MCF 10A (cell line): ENCODE measurements at places on chromosomes 12 and 14. TPM values are rescaled to one million over a fixed set of nuclear protein-coding genes. Genes with fewer than 3 reads are reported as not detected.

TEX22 gene
- total RNA-seq, result 4.1 and 6.2 TPM in 2 replicates

DNA sequence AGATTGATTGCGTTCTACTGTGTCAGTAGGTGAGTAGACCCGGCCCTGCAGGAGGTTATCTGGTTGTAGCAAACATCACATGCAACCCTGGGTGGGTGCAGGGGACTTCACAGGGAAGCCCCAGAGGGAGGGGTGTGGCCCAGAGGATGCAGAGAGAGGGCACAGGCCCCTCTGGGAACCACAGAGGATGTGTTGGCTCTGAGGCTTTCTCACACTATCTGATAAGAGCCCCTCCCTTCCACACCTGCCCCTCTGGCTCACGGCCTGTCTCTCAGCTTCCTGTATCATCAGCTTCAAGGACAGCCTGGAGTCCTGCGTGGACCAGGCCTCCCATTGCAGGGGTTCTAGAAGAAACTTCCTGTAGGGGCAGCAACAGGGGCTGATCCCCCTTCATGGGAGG is 101.9 kb downstream of the RIN3 start:
- H3K4me1 ChIP-seq, result peaks cover 11% of the 10 kb centered on the region
- H3K27me3 ChIP-seq, result no peaks in the 10 kb centered on the region
- H3K27ac ChIP-seq, result no peak overlapping the region
- no peak overlapping the region for H3K4me3 ChIP-seq

DNA sequence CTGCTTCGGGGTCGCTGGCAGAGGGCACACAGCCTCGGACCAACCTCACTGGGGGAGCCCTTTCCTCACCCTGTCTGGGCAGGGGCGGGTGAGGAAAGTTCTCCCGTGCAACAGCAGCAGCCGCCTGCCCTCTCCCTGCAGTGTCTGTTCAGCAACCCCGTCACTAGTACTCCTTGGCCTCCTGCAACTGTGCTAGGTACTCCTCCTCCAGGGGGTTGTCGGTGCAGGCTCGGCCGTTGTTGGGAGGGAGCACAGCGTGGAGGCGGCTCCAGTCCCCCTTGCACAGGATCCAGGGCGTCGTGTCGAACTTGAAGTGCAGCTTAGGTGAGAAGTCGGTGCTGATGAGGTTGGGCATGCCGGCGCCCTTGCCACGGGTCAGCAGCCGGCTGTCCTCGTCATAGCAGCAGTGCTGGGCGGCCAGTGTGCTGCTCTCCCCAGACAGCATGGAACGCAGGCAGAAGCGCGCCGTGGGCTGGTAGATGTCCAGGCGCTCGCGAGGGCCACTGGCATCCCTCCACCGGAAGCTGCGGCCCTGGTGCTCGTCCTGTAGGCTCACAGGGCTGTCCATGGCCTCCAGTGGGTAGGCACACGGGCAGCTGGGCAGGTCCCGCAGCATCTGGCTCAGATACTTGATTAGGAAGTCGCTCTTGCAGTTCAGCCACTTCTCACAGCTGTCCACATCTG is 17.7 kb downstream of the AHSA1 start:
- no peak overlapping the region for H3K4me3 ChIP-seq
- H3K27ac ChIP-seq, result no peak overlapping the region
- no peak for DNase-seq
- peaks cover 5% of the 10 kb centered on the region for H3K36me3 ChIP-seq

GRCh38 chr14:97719931-97720330 is 922.7 kb downstream of the VRK1 start:
- no peaks in the 10 kb centered on the region for H3K27me3 ChIP-seq
- DNase-seq, result no peak
- H3K36me3 ChIP-seq, result no peaks in the 10 kb centered on the region
- no peak overlapping the region for H3K4me3 ChIP-seq
- H3K27ac ChIP-seq, result no peak overlapping the region

KRT6C gene
- 0.19 and 0.44 TPM in 2 replicates for total RNA-seq

DNA sequence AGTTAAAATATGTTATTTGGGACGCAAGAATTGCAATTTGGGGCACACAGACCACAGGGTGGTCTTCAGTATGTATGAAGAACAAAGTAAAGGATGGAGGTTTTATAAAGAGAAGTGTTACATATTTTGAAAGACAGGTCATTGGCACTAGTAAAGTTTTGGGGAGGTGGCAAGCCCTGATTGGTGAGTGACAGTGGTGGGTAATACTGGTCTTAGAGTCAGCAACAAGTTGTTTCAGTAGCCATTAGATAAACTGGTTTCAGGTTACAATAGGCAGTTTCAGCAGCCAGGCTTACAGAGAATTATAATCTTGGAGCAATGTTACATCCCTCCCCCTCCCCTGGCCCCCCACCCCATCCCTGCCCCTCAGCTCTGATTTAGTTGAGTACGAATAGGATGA is 17.5 kb downstream of the MARK3 start:
- peaks cover 33% of the 10 kb centered on the region for H3K36me3 ChIP-seq
- peak; percentile 47 for DNase-seq
- no peaks in the 10 kb centered on the region for H3K27me3 ChIP-seq
- peaks cover 44% of the 10 kb centered on the region for H3K4me1 ChIP-seq

- H3K4me3 ChIP-seq, result peak overlapping the region; percentile 60
- no peaks in the 10 kb centered on the region for H3K27me3 ChIP-seq
- peaks cover 7% of the 10 kb centered on the region for H3K36me3 ChIP-seq
- DNase-seq, result peak; percentile 91
- H3K4me1 ChIP-seq, result peaks cover 30% of the 10 kb centered on the region
- peak overlapping the region; percentile 96 for H3K27ac ChIP-seq
These were observed 3.0 kb upstream of the CORO1C start for GRCh38 chr12:108734200-108734906.

GRCh38 chr14:55279384-55279783 is 8.2 kb downstream of the FBXO34 start:
- H3K4me3 ChIP-seq, result no peak overlapping the region
- H3K27ac ChIP-seq, result no peak overlapping the region
- no peaks in the 10 kb centered on the region for H3K27me3 ChIP-seq
- DNase-seq, result no peak

DNA sequence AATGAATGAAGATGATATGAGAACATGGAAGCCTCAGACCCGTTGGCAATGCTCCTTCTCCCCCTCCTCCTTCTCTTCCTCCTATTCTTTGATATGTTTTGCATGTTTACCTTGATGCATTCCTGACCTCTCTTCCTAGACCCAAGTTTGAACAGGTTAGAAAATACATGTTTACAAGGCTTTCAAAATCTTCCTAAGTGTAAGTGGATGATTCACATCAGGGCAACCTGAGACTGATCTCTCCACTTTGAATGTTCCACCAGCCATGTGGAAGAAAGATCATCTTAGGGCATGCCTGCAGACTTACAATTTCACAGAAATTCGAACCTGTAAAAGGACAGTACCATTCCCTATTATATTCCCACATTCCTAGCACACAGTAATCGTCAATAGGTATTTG is 18.0 kb upstream of the LDHB start:
- H3K4me1 ChIP-seq, result no peaks in the 10 kb centered on the region
- no peaks in the 10 kb centered on the region for H3K27me3 ChIP-seq
- no peaks in the 10 kb centered on the region for H3K36me3 ChIP-seq
- no peak for DNase-seq

DNA sequence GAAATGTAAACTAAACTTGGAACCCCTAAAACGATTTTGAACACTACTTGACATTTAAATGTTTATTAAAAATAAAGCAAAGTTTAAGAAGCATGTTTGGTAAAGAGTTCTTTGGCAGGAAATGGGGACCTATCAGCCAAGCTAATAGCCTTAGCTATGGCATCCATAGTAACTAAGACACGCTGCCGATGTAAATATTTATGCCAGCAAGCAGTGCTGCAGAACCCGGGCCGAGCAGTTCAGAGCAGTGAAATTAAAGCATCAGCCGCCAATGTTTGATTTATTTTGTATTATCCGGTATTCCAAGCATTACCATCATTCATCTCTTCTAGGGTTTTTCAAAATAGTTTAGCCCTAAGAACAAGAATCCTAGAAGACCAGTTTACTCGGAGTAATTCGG is 61.6 kb downstream of the PPP2R5C start:
- H3K27me3 ChIP-seq, result no peaks in the 10 kb centered on the region
- no peak for DNase-seq
- no peak overlapping the region for H3K4me3 ChIP-seq
- no peak overlapping the region for H3K27ac ChIP-seq
- H3K4me1 ChIP-seq, result peaks cover 8% of the 10 kb centered on the region

DNA sequence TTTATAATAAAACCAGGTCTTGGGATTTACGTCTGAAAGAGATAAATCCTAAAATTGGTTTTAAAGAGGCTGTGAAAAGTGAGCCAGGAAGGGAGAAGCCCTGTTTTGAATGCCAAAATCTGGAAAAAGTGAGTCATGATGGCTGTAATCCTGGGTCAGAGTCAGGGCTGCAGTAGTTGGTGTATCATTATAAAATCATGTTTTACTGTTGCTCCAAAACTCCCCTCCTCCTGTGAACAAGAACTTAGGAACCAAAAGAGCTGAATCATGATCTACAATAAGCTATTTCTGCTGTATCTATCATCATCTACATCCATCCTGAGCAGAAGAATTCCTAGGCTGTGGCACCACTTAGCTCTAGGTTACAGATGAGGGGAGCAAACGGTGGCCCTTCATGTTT is 79.3 kb downstream of the LMO3 start:
- H3K27me3 ChIP-seq, result no peaks in the 10 kb centered on the region
- no peaks in the 10 kb centered on the region for H3K4me1 ChIP-seq
- no peak overlapping the region for H3K27ac ChIP-seq
- no peak overlapping the region for H3K4me3 ChIP-seq
- no peaks in the 10 kb centered on the region for H3K36me3 ChIP-seq

ETV6 gene
- 16.9 and 19.3 TPM in 2 replicates for total RNA-seq

GUCY2C gene
- total RNA-seq, result not detected in 2 replicates

- no peaks in the 10 kb centered on the region for H3K36me3 ChIP-seq
- DNase-seq, result peak; percentile 23
- H3K4me3 ChIP-seq, result no peak overlapping the region
- no peak overlapping the region for H3K27ac ChIP-seq
- H3K4me1 ChIP-seq, result peaks cover 7% of the 10 kb centered on the region
These were observed 221.8 kb downstream of the TMEM121 start for GRCh38 chr14:105748204-105748578.

DNA sequence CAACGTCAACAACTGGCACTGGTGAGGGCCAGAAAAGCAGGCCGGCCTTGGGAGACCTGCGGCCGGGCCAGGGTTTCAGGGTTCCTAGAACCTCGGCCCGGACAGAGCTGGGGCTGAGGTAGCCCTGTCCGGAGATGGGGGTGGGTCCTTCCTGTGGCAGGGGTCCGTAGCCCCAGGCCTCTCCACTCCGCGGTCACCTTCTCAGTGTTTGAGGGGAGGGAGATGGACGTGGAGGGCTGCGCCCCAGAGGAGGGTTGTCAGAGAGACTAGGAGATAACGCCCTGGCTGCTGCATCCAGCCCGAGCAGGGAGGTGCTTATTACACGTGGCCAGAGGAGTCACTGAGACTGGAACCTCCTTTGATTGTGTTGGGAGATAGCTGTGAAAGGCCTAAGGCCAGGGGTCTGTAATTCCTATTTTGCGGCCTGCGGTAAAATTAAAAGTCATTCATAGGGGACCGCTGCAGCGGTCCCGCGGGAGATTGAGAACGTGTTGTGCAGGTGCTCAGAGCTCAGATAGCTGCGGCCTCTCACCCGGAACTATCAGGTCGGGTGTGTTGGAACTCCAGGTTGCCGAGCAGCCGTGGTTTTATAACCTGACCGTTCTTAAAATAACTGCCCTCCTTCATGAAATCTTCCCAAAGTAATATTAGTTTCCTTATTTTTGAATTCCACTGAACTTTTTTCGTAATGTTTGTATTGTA is 507 bp downstream of the AHSA1 start:
- H3K27ac ChIP-seq, result peak overlapping the region; percentile 95
- peak; percentile 37 for DNase-seq
- no peaks in the 10 kb centered on the region for H3K27me3 ChIP-seq
- H3K4me3 ChIP-seq, result peak overlapping the region; percentile 96
- H3K36me3 ChIP-seq, result peaks cover 51% of the 10 kb centered on the region
